ENCODE measurements at places on chromosomes 11 and 22. TPM values are rescaled to one million over a fixed set of nuclear protein-coding genes. Genes with fewer than 3 reads are reported as not detected.

Gene RSF1
- total RNA-seq = 22.5 TPM

Gene FGF19
- total RNA-seq = not detected

Gene DAGLA
- 3.7 TPM for total RNA-seq

Gene PIH1D2
- 1.3 TPM for total RNA-seq

Gene MAP6
- total RNA-seq = 0.40 TPM

DNA sequence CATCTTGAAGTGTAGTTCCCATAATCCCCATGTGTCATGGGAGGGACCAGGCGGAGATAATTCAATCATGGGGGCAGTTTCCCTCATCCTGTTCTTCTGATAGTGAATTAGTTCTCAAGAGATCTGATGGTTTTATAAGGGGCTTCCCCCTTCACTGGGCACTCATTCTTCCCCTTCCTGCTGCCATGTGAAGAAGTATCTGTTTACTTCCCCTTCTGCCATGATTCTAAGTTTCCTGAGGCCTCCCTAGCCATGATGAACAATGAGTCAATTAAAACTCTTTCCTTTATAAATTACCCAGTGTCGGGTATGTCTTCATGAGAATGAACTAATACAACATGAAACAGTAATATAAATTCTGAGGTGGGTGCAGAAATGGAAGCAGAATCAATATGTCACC, 12.1 kb upstream of the SPTBN2 start:
- no peak for DNase-seq

- DNase-seq = no peak
Observed at GRCh38 chr22:22865311-22866072, 22.1 kb upstream of the IGLL5 start.

Data from HT1080 (cell line).